Muscle of leg (tissue), 16 donors: ENCODE measurements at places on chromosomes 1 and 21. TPM values are rescaled to one million over a fixed set of nuclear protein-coding genes. Genes with fewer than 3 reads are reported as not detected.

Gene CA6
- not detected for total RNA-seq

Gene SLC39A1
- 44.4 TPM for total RNA-seq

Gene SLAMF1
- total RNA-seq, result 0.04 TPM

Gene CCDC185
- not detected for total RNA-seq

Gene VASH2
- 25.3 TPM for total RNA-seq

Gene NPR1
- 12.9 TPM for total RNA-seq

Gene SIM2
- total RNA-seq, result 4.7 TPM

Gene SYDE2
- total RNA-seq, result 8.3 TPM

Gene SYT6
- total RNA-seq, result 0.40 TPM

Gene TMEM51
- total RNA-seq, result 5.0 TPM

Gene AMY1C
- not detected for total RNA-seq

Gene SLC2A5
- 4.5 TPM for total RNA-seq

Gene C8A
- total RNA-seq, result not detected

Gene OLIG2
- total RNA-seq, result 0.04 TPM

Gene IFNLR1
- 0.04 TPM for total RNA-seq

Gene ALG14
- total RNA-seq, result 3.2 TPM

Gene ASAP3
- total RNA-seq, result 59.6 TPM

Gene TENT5C
- 6.6 TPM for total RNA-seq

Gene FAM3B
- 0.27 TPM for total RNA-seq

Gene KRTAP13-2
- total RNA-seq, result not detected

Gene NIBAN1
- total RNA-seq, result 50.5 TPM

Gene ACTL8
- total RNA-seq, result not detected

Gene CD160
- 0.09 TPM for total RNA-seq

Gene KRTAP10-5
- not detected for total RNA-seq

Gene CRYBG2
- 0.22 TPM for total RNA-seq

Gene NEGR1
- total RNA-seq, result 22.3 TPM

Gene CFAP57
- total RNA-seq, result 0.04 TPM

Gene SLC30A10
- 0.71 TPM for total RNA-seq

Gene CEP85
- total RNA-seq, result 18.0 TPM

Gene GUCA2B
- total RNA-seq, result not detected

Gene DYNLT5
- total RNA-seq, result 4.0 TPM

Gene CDA
- total RNA-seq, result 0.13 TPM

Gene PDZK1IP1
- total RNA-seq, result 0.09 TPM

Gene C1QB
- 18.5 TPM for total RNA-seq

Gene ANGPTL1
- total RNA-seq, result 98.2 TPM

Gene LRRC38
- total RNA-seq, result 11.9 TPM

Gene PODN
- total RNA-seq, result 5.4 TPM

Gene TDRKH
- total RNA-seq, result 3.1 TPM

Gene ZNF593OS
- 0.31 TPM for total RNA-seq

Gene KCNJ9
- 0.09 TPM for total RNA-seq

Gene LDLRAD1
- total RNA-seq, result not detected

Gene HSD3B2
- not detected for total RNA-seq

Gene SPATA21
- 0.04 TPM for total RNA-seq

Gene TRIM67
- 0.04 TPM for total RNA-seq

Gene NOTCH2
- 70.4 TPM for total RNA-seq

Gene FAM163A
- 0.31 TPM for total RNA-seq

Gene OPRD1
- total RNA-seq, result 0.27 TPM

Gene SERPINC1
- total RNA-seq, result 0.13 TPM

Gene SETSIP
- total RNA-seq, result 0.18 TPM

Gene SPRR2A
- not detected for total RNA-seq

Gene FCGR3A
- total RNA-seq, result 0.66 TPM
